ENCODE measurements at places on chromosomes 5 and 9.

DNA sequence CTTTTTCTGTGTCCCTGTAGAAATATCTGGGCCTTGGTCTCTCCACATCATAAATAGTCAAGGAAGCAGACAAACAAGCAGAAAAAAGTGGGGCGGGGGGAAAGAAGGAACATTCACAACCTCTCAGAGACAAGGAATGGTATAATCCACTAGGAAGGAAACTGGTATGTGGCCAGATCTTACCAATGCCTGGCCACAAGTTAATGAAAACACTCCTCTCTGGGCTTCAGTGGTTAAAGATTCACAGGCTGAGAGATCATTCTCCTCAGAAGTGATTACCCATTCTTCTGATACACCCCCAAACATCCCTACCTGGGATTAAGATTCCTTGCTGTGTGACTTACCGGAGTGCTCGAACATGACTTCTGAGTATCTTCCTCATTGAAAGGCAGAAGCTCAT, 290.6 kb downstream of the MARCHF11 start:
- DNase-seq, result no peak

DNA sequence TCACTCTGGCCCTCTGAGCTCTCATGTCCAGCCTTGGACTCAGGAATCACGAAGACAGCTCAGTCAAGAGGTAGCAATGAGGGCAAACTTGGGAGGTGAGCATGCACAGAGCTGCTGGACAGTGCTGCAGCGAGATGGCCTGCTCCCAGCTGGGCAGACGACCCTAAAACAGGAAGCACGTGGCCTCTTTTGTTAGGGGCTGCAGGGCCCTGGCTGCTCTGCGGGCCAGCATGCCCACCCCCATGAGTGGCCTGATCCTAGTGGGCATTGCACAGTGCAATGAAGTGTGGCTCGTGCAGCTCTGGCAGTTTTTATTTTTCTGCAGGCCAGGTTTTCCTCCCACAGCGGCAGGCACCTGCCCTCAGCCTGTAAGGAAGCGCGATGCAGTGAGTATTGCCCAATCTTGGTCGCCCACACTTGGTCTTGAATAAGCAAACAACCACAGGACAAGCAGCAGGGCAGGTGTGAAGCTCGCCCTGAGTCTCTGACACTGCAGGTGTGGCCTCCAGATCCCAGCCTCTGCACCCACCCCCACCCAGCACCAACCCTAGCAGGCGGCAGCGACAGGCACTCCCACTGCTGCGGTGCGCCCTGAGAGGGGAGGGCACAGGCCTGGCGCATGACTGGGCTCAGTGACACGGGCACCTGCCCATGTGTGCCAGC, 60.8 kb downstream of the SEMA4D start:
- DNase-seq, result no peak

GRCh38 chr5:80076131-80077050, 41.2 kb downstream of the THBS4 start:
- no peak for DNase-seq

- DNase-seq, result no peak
These were observed 51.4 kb upstream of the CKMT2 start for GRCh38 chr5:81181576-81182316.

DNA sequence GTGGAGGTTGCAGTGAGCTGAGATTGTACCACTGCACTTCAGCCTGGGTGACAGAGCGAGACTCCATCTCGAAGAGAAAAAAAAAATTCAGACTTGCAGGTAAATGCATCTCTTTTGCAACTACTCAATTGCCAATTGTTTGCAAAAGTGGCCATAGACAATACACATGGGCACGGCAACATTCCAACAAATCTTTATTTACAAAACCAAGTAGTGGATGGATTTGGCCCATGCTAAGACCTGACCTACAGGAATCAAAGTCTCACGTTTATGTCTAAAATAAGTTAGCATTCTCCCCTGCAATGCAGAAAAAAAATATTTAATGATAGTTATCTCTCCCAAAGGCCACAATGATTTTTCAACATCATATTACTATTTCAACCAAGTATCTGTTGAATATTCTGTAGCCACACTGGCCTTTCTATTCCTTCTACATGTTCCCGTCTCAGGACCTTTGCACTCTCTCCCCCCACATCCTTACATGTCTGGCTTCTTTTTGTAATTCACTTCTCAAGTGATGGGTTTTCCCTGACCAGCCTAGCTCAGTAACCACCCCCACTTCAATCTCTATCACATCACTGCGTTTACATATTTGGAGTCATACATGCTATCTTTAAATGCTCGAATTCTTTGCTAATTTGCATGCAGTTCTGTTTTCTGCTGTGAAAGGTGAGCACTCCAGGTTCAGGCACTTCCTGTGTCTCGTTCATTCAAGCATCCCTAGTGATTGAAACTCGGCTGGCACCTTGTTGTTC, 54.2 kb downstream of the FNBP1 start:
- no peak for DNase-seq

DNA sequence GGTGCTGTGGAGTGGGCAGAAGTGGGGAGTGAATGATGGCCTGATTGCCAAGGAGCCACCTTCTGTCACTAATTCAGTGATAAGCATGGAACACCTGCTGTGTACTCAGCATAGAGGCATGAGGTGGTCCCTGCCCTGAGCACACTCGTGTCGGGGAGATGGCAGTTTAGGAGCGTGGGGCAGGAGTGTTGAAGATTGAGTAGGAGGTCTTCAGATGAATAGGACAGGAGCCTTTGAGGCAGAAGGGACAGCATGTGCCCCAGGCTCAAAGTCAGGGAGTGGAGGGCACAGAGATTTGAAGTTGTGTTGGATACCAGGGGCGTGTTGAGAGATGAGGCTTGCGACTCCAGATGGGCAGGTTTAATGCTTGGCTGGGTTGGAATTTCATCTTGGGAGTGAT, 55.0 kb downstream of the ZNF618 start:
- no peak for DNase-seq

DNA sequence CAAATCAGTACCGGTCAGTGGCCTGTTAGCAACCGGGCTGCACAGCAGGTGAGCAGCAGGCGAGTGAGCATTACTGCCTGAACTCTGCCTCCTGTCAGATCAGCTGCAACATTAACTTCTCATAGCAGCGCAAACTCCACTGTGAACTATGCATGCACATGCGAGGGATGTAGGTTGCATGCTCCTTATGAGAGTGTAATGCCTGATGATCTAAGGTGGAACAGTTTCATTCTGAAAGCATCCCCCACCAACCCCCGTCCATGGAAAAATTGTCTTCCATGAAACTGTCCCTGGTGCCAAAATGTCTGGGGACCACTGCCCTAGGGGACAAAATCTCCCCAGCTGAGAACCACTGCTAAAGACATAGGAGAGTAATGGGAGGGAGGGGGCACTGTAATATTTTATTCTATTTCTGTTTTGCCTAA, 51.1 kb downstream of the P4HA2 start:
- no peak for DNase-seq

GRCh38 chr5:93510626-93511380, 70.2 kb downstream of the NR2F1-AS1 start:
- no peak for DNase-seq

- no peak for DNase-seq
These were observed 92.9 kb upstream of the NEK6 start for GRCh38 chr9:124164811-124165210.

GRCh38 chr9:121700165-121700831, 48.9 kb downstream of the DAB2IP start:
- no peak for DNase-seq

DNA sequence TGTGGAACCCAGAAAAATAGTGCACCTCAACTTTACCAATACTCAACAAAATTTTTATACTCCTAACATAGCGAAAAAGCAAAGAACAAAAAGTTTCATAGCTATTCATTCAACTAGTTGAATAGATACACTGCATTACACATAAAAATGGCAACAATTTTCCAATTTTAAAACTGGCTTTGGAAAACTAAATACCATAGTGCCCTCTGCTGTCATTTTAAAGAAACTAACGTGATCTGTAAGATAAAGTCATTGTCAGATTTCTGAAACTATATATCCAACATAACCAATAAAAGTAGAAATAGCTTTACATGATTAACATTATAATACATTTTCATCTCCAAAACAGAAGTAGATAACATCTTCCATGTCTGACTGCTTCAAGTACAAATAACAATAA, 31.6 kb downstream of the DTWD2 start:
- no peak for DNase-seq

DNA sequence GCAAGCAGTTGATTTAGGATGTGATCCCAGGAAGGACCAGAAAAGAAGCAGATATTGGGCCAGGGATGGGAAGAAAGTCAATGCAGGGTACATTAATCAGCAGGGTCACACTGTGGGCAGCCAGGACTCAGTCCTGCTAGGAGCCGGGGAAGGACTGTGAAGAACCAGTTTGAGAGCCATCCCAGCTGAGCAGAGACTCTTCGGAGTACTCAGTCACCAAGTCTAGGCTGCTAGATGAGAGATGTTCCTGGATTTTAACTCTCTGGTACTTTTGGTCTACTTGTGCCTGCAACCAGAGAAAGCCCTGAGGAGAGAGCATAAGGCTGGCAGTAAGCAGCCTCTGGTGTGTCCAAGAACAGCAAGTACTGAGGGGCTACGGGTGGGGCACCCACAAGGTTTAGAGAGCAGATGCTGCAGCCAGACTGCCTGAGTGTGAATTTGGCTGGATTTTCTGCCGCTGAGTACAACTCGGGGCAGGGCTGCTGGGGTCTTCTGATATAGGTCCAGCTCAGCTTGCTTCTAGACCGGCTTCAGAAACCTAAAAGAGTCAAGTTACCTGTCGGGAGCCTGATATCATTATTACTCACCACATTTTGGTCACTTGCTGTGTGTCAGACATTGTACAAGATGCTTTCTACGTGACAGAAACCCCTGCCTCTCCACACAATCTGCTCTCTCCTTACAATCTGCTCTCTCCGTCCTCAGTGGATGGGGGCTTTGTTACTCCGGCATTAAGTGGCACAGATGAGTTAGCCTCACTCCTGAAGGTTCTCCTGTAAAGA, 250.2 kb upstream of the GAS1 start:
- DNase-seq, result no peak

GRCh38 chr5:36691226-36691625, 84.8 kb downstream of the SLC1A3 start:
- no peak for DNase-seq

GRCh38 chr5:129459450-129459776, 685 bp upstream of the ADAMTS19 start:
- DNase-seq, result no peak

DNA sequence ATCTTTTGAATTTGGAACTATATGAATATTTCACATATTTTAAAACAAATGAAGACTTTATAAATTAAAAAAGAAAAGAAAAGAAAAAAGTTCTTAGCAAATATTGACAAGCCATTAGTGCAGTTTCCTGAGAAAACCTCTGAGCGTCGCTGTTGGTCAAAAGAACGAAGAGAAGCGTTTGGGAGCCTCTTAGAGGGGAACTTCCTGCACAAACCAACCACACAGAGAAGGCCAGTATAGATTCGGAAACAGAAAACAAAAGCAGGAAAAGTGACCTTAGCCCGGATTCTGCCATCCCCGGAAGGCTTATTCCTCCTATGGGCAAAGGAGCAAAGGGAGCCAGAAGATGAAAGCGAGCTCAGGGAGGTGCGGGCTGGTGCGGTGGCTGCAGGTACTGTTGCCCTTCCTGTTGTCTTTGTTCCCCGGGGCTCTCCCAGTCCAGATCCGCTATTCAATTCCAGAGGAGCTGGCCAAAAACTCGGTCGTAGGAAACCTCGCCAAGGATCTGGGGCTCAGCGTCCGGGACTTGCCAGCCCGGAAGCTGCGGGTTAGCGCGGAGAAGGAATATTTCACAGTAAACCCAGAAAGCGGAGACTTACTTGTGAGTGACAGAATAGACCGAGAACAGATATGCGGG, at the start of gene PCDHGB2:
TSS of gene PCDHGB2 (plus strand) at position 205 of the 637 bp plus-strand sequence. CDS start at position 347, 142 bp downstream.
- no peak for DNase-seq

GRCh38 chr5:17444496-17444895, 53.5 kb upstream of the TAF11L2 start:
- no peak for DNase-seq

All from GM12892 (cell line).